ENCODE measurements at places on chromosomes 16 and 17. TPM values are rescaled to one million over a fixed set of nuclear protein-coding genes. Genes with fewer than 3 reads are reported as not detected.

The TEKT1 gene
- total RNA-seq: not detected

The PRKCA gene
- total RNA-seq: 16.2 TPM

The CCDC200 gene
- not detected for total RNA-seq

The PPM1E gene
- total RNA-seq: 0.47 TPM

The ENPP7 gene
- total RNA-seq: not detected

The STUB1 gene
- 257 TPM for total RNA-seq

Measured in HT1080 (cell line).